ENCODE measurements at places on chromosomes 1 and 21. TPM values are rescaled to one million over a fixed set of nuclear protein-coding genes. Genes with fewer than 3 reads are reported as not detected.

GRCh38 chr1:92342401-92342800 is 43.5 kb downstream of the RPAP2 start:
- no peak for DNase-seq

- DNase-seq, result no peak
These were observed 32.8 kb upstream of the PTBP2 start for GRCh38 chr1:96688767-96689166.

DNA sequence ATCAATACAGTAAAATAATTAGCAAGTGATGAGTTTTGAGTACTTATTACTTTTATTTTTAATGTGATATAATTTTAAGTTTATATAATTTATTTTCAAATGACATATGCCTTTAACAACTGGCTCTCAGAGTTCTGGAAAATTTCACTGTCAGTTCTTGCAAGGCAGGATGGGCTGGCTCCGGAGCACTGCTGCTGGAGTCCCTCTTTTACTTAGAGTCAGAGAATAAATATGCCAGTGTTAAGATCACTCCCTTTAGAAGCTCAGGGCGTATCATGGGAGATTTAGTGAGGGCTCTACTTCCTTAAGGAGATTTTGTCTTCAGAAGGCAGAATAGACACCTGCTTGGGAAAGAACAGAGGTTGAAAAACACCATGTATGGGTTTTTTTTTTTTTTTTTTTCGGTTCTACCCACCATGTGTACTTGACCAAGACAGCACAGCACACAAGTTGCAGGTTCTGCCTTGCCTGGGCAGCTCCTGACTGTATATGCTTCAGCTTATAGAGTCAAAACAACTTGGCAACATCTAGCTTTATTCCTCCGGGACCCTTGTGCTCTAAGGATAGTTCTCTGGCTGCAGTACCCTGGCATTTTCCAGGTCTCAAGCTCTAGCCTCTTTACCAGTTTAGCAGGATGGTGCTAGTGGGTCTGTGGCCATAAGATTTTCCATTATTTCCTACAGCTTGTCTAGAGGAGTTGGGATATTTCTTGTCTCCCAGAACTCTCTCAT is 29.7 kb upstream of the FMOD start:
- DNase-seq, result no peak

The PCAT6 gene
- total RNA-seq, result 1.7 TPM

DNA sequence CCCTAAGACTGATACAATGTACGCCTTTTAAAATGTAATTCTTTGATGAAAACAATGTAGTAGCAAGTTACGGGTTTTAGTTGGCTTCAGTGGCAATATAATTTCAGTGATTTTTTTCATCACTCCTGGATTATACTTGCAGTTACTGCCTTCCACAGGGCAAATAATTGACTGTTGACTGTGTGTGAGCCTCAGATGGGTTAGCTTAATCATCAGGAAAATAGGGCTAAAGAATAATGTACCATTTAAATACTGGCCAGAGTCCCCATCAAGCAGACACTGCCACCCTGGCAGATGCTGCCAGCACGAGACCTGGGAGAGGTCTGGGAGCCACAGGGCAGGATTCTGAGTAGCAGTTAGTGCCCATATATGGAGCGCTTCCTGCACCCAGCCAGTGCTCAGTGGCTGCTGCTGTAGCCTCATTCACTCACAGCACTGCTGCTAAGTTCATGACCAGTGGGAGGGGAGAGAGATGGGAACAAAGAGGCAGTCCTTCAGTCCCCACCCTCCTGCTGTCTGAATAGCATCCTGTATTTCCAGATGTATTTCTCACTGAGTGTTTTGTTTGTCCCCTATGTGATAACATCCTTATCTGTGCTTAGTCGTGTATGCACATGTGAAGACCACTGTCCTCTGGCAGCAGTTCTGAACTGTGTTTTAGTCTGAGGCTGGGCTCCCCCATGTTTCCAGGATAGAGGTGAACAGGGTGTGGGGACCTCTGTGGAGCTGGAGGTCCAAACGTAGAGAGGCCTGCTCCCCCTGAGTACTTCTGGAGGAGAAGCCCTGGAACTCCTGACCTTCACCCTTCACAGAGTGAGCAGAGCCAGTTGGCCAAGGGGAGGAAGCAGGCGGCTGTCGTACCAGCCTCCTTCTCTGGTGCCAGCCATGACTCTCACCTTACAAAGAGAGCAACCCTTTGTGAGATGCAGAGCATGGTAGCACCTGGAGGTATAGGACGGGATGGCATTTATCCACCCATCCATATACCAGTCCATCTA is 80.4 kb downstream of the ADARB1 start:
- peak; percentile 63 for DNase-seq

- DNase-seq, result no peak
These were observed 455.2 kb downstream of the AJAP1 start for GRCh38 chr1:5109633-5110032.
